ENCODE measurements at places on chromosomes 13 and 19.
A peak's percentile ranks its signal among the peaks of the same experiment; 100 is the strongest.

- H3K36me3 ChIP-seq, result no peaks in the 10 kb centered on the region
- H3K27ac ChIP-seq, result no peak overlapping the region
- DNase-seq, result no peak
- no peaks in the 10 kb centered on the region for H3K27me3 ChIP-seq
- H3K4me3 ChIP-seq, result no peak overlapping the region
Observed at GRCh38 chr13:107883561-107884175, 331.7 kb downstream of the LIG4 start.

DNA sequence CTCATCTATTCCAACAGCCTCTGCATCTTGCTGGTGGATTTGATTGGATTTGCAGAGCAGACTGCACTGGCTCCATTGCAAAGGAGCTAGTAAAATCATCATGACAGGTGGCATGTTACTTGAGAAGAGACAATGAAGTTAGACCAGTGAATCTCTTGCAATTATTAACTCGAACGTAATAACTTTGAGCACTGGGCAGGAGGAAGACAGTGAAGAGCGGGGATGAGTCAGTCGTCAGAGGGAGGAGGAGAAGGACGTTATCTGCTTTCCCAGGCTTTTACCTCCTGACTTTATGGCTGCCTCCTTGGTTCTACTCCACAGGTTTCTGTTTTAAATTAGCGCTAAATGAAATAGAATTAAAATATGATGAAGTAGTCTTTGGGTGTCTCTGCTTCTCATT lies 257.8 kb upstream of the IPO5 start:
- DNase-seq, result no peak
- no peaks in the 10 kb centered on the region for H3K36me3 ChIP-seq
- H3K4me3 ChIP-seq, result no peak overlapping the region
- no peaks in the 10 kb centered on the region for H3K4me1 ChIP-seq

GRCh38 chr13:20977394-20977793 lies 74.8 kb upstream of the XPO4 start:
- H3K4me1 ChIP-seq, result no peaks in the 10 kb centered on the region
- DNase-seq, result no peak
- no peaks in the 10 kb centered on the region for H3K36me3 ChIP-seq
- H3K27ac ChIP-seq, result no peak overlapping the region

DNA sequence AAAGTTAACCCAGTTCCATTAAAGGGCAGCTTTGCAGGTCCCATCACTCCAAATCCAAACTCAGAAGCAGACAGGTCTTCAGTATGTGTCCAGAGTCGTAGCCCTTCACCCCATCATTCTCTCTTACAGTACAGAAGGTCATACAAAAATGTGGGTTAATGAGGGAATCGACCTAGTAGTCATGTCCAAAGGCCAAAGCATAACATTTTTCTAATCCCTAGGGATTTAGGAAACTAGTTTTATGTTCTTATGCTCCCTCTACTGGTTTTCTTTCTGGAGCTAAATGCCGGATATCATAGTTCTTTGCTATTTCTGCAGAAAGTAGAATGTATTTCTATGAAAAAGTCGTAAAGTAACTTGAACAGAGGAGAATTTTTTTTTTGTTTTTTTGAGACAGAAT lies 72.2 kb downstream of the DHRS12 start:
- H3K4me1 ChIP-seq, result peaks cover 5% of the 10 kb centered on the region
- no peak overlapping the region for H3K4me3 ChIP-seq
- DNase-seq, result no peak
- no peaks in the 10 kb centered on the region for H3K27me3 ChIP-seq

DNA sequence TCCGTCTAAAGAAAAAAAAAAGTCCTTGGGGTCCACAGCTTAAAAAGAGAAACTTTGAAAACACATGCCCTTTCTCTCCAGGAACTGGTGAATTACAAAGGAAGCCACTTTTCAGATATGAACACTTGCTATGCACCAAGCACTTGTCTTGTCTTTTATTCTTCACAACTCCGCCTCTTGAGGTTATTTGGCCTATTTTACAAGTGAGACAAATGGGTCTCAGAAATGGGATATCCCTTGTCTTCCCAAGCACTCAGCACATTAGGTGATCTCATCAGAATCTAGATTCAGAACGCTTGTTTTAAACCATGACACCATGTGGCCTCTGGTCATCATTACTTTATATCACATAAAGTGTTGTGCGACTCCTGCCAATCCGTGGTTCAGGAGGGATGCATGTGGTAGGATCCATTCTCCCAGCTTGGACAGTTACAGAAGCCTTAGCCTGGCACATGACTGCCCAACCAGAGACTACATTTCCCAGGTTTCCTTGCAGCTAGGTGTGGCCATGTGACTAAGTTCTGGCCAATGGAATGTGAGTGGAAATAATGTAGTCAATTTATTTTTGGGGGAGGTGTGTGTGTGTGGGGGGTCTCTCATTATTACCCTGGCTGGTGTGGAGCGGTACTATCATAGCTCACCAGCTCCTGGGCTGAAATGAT lies 13.9 kb downstream of the TSKS start:
- H3K4me3 ChIP-seq, result no peak overlapping the region
- DNase-seq, result no peak

- peak within 1 kb of the TSS; percentile 43 for H3K4me3 ChIP-seq
- H3K4me1 ChIP-seq, result peaks cover 20% of the 10 kb centered on the region
- H3K36me3 ChIP-seq, result no peaks in the 10 kb centered on the region
- peaks cover 68% of the 10 kb centered on the region for H3K27me3 ChIP-seq
- DNase-seq, result peak; percentile 59
- no peak within 1 kb of the TSS for H3K27ac ChIP-seq
Observed at GRCh38 chr13:28494778-28495537, at the start of gene FLT1. Gene FLT1 (minus strand): TSS chr13:28495128. CDS start chr13:28494843, 285 bp downstream.

DNA sequence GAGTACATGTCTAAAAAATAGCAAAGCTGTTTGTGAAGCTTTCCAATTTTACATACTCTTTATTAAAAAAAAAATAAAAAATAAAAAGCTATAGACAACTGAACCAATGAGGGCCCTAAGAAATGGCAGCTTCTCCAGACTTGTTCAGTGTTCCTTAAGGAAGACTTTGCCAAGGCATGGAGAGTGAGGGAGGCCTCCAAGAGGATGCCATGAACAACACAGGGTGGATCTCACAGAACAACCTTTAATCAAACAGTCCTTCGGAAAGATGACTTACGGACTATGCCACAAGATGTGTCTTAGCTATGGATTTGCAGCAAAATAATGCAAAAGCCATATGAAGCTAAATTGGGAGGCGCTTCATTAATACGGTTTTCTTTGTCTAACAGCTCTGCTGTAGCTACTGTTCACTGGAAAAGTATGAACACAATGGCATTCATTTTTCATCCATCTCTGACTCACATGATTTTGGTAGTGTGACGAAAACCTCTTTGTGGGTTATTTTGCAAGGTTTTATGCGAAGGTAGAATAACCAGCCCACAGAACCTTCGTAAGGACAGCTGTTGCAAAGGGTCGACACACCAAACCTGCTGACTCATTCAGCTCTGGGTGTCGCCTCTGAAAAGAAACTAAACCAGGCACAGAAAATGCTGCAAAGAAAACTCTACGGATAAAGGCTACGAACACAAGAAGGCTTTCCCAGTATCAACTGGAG lies 27.7 kb downstream of the EFNB2 start:
- H3K27ac ChIP-seq, result no peak overlapping the region
- no peak for DNase-seq
- no peaks in the 10 kb centered on the region for H3K36me3 ChIP-seq
- peaks cover 5% of the 10 kb centered on the region for H3K27me3 ChIP-seq
- peaks cover 3% of the 10 kb centered on the region for H3K4me1 ChIP-seq
- peak overlapping the region; percentile 24 for H3K4me3 ChIP-seq

- H3K36me3 ChIP-seq, result no peaks in the 10 kb centered on the region
- no peaks in the 10 kb centered on the region for H3K4me1 ChIP-seq
- no peak overlapping the region for H3K27ac ChIP-seq
- no peak overlapping the region for H3K4me3 ChIP-seq
Observed at GRCh38 chr13:98105929-98106336, 37.0 kb upstream of the FARP1 start.

GRCh38 chr19:2813235-2814160 lies 6.2 kb upstream of the ZNF554 start:
- H3K4me1 ChIP-seq, result no peaks in the 10 kb centered on the region
- H3K27me3 ChIP-seq, result no peaks in the 10 kb centered on the region
- DNase-seq, result no peak

DNA sequence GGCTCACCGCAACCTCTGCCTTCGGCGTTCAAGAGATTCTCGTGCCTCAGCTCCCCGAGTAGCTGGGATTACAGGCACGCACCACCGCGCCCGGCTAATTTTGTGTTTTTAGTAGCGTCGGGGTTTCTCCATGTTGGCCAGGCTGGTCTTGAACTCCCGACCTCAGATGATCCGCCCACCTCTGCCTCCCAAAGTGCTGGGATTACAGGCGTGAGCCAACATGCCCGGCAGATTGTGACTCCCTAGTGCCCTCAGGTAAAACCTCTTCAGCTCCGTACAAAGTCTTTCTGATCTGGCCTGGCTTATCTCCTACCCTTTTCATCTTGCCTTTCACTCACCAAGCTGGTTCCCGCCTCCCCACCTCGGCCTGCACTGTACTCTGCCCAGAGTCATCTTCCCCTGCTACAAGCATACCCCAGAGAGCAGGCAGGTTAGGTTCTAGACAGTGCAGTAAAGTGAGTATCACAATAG lies 15.0 kb downstream of the BICRA start:
- no peak overlapping the region for H3K27ac ChIP-seq
- peaks cover 2% of the 10 kb centered on the region for H3K36me3 ChIP-seq
- no peaks in the 10 kb centered on the region for H3K27me3 ChIP-seq
- no peak overlapping the region for H3K4me3 ChIP-seq
- DNase-seq, result no peak

DNA sequence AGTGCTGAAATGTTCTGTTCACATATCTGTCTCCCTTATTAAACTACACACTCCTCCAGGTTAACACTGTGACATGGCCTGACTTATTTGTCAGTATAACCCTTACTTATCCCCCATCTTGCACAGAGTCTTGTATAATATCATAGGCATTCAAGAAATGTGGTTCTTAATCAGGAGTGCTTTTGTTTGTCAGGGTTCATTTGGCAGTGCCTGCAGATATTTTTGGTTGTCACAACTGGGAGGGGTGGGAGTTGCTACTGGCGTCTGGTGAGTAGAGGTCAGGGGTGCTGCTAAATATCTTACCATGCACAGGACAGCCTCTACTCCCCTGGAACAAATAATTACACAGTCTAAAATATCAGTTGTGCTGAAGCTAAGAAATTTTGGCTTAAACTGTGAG lies 20.4 kb upstream of the OBI1 start:
- DNase-seq, result no peak
- H3K36me3 ChIP-seq, result no peaks in the 10 kb centered on the region

GRCh38 chr19:17680230-17680722 lies 7.9 kb downstream of the UNC13A start:
- peak overlapping the region; percentile 26 for H3K4me3 ChIP-seq
- H3K4me1 ChIP-seq, result no peaks in the 10 kb centered on the region
- DNase-seq, result peak; percentile 54
- H3K27ac ChIP-seq, result no peak overlapping the region
- no peaks in the 10 kb centered on the region for H3K36me3 ChIP-seq

GRCh38 chr13:102250448-102250847 lies 151.4 kb downstream of the FGF14 start:
- H3K4me1 ChIP-seq, result no peaks in the 10 kb centered on the region
- H3K27me3 ChIP-seq, result no peaks in the 10 kb centered on the region
- no peak for DNase-seq
- H3K36me3 ChIP-seq, result no peaks in the 10 kb centered on the region

- peak overlapping the region; percentile 75 for H3K4me3 ChIP-seq
- DNase-seq, result no peak
- H3K36me3 ChIP-seq, result peaks cover 16% of the 10 kb centered on the region
- H3K27me3 ChIP-seq, result no peaks in the 10 kb centered on the region
Observed at GRCh38 chr13:50894504-50894903, 15.1 kb upstream of the RNASEH2B start.

- H3K36me3 ChIP-seq, result no peaks in the 10 kb centered on the region
- peaks cover 26% of the 10 kb centered on the region for H3K4me1 ChIP-seq
- H3K4me3 ChIP-seq, result no peak overlapping the region
- peaks cover 56% of the 10 kb centered on the region for H3K27me3 ChIP-seq
Observed at GRCh38 chr19:45475537-45476291, 7.9 kb downstream of the FOSB start.

DNA sequence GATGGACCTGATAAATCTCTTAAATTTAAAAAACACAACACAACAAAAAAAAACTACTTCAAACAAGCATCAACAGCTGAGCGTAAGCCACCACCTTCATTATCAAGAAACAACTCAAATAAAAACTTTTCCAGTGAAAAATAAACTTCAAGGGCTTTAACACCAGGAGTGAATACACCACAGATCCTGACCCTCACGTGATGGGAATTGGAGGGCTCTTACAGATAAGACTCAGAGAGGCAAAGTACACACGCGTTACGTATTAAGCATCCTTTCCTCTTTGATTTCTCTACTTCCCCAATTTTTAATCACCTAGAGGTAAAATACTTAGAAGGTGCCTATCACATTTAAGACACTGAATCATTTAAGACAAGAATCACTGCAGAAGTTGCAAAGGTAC lies 573 bp upstream of the STARD13 start:
- no peak for DNase-seq
- peaks cover 12% of the 10 kb centered on the region for H3K4me1 ChIP-seq
- peak overlapping the region; percentile 79 for H3K4me3 ChIP-seq
- H3K36me3 ChIP-seq, result no peaks in the 10 kb centered on the region
- peaks cover 44% of the 10 kb centered on the region for H3K27me3 ChIP-seq
- H3K27ac ChIP-seq, result no peak overlapping the region

- no peaks in the 10 kb centered on the region for H3K36me3 ChIP-seq
- H3K27ac ChIP-seq, result peak overlapping the region; percentile 90
- H3K4me1 ChIP-seq, result peaks cover 52% of the 10 kb centered on the region
- H3K4me3 ChIP-seq, result peak overlapping the region; percentile 67
Observed at GRCh38 chr13:40494513-40494912, 171.9 kb downstream of the FOXO1 start.

GRCh38 chr13:47250146-47250545 lies 353.3 kb upstream of the HTR2A start:
- DNase-seq, result no peak
- no peak overlapping the region for H3K27ac ChIP-seq

- DNase-seq, result no peak
- no peak overlapping the region for H3K27ac ChIP-seq
- H3K4me1 ChIP-seq, result peaks cover 1% of the 10 kb centered on the region
- H3K36me3 ChIP-seq, result no peaks in the 10 kb centered on the region
Observed at GRCh38 chr13:23671377-23671776, 101.2 kb downstream of the TNFRSF19 start.

- H3K27ac ChIP-seq, result peak overlapping the region; percentile 13
- no peaks in the 10 kb centered on the region for H3K36me3 ChIP-seq
- peak; percentile 36 for DNase-seq
- H3K4me3 ChIP-seq, result peak overlapping the region; percentile 81
- peaks cover 53% of the 10 kb centered on the region for H3K27me3 ChIP-seq
- H3K4me1 ChIP-seq, result peaks cover 8% of the 10 kb centered on the region
Observed at GRCh38 chr13:23979361-23980159, 82.3 kb upstream of the C1QTNF9B start.

DNA sequence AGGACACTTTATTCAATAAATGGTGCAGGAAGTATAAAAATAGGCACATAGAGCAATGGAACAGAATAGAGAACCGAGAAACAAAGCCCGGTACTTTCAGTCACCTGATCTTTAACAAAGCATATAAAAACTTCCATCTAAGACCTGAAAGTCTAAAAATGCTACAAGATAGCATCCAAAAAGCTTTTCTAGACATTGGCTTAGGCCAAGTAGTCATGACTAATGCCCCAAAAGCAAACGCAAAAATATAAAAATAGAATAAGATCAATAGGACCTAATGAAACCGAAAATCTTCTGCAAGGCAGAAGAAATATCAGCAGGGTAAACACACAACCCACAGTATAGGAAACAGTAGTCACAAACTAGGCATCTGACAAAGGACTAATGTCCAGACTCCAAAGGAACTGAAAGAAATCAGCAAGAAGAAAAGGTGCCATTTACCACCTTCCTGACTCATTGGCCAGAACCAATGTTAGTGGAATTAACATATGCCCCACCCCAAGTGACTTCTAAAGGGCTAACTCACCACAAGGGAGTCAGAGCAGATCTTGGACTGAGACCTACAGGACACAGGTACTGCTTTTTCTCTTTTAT lies 40.8 kb upstream of the CEACAM21 start:
- no peak for DNase-seq
- H3K4me1 ChIP-seq, result peaks cover 65% of the 10 kb centered on the region
- peak overlapping the region; percentile 84 for H3K27ac ChIP-seq
- peaks cover 19% of the 10 kb centered on the region for H3K36me3 ChIP-seq
